ENCODE measurements at places on chromosomes 12 and 14.

GRCh38 chr14:60925286-60925685, 55.6 kb downstream of the TRMT5 start:
- DNase-seq = no peak

DNA sequence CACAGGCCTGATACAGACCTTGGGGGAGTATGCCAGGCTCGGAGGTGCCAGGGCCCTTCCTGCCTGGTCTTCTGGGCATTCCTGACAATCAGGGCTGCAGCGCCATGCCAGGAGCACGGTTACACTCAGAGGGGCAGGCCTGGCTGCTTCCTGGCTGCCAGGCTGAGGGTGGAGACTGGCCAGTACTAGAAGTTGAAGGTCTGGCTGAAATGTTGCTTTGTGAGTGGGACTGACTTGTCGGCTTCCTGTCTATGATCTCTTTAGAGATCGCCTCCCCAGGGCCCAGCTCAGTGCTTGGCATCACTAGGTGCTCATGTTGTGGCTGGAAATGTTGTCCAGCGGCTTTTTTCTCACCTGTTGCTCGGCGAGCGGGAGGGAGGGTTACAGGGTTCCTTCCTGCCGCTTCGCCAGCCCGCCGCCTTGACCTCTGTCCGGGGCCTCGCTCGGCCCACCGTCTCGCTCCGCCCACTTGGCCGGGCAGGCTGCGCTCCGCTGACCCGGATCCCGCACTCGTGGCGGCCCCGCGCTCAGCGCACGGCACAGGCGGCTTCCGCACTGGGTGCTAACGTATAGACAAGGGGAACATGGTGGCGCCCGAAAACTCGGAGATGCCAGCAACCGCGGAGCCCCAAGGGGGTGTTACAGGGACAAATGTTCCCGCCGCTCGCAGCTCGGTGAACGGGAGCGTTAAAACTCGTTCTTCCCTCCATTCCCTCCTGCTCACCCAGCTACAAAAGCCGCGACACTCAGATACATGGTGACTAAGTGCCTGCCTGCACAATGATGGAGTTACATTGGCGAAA, 32.6 kb downstream of the PAPLN start:
- DNase-seq = peak; percentile 30

DNA sequence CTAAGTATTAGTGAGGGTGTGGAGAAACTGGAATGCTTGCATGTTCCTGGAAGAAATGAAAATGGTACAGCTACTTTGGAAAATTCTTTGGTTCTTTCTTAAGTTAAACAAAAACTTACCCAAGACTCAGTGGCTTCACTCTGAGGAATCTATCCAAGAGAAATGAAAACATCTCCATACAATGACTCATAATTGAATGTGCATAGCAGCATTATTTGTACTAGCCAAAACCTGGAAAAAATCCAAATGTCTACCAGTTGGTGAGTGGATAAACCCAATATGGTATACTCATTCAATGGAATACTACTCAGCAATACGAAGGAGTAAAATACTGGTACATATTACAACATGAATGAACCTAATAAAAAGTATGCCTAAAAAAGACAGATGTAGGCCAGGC, 18.0 kb upstream of the CRACR2A start:
- no peak for DNase-seq

GRCh38 chr14:96632363-96632758, 130.2 kb downstream of the PAPOLA start:
- DNase-seq = no peak

GRCh38 chr12:119589097-119589496, 4.5 kb upstream of the TMEM233 start:
- DNase-seq = no peak

DNA sequence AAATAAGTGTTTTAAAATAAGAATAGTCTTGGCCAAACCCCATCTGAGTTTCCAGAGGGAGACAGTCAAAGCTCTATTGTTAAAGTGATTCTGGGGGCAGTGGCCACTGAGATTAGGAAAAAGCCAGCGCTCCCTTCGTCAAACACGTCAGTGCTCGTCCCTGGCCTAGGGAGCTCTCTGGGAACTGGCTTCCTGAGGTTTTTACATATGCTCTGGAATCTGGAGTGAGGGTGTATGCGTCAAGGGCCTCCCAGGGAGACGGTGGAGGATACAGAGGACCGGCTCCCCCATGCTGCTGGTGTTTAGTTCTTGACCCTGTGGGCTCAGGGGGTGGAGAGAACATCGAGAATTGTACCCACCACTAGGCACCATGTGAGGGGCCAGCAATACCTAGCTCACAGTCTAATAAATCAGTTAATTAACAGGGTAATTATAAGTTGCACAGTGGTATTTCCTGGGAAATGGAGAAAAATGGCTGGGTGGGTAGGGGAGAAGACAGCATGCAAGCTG, 87.0 kb downstream of the SLC25A47 start:
- DNase-seq = no peak

DNA sequence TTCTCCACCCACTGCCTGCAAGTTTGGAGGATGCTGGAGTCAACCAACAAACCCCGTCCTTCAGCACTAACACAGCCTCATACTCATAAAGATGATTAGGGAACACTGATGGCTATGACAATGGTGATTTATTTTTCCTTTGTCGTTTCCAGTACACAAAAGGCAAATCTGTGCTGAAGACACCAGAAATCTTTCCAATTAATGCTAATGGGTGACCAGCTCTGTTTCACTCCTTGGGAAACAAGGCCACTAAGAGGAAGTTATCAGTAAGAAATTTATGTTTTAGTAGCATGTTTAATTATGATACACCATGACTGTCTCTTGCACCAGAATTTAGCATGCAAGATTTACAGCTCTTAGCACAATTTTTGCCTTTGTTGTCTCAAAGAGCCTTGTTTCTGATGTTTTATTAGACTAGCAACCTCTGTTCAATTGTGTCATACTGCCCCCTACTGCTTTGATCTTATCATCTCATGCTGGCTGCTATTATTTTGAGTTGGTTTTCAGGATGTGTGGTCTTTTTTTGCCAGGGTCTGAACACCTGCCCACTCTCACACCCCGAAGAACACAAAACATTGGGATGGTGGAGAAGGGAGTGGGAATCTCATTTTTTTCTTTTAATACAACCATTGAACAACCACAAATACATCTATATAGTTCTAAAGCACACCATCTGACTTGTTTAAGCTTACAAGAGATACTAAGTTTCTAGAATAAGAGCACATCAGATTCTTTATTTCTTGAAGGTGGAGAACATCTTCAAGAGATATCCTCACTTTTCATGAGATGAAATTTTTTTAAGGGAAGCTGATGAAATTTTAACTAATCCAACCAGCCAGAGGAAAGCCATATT, 160.9 kb downstream of the SPTSSA start:
- no peak for DNase-seq

DNA sequence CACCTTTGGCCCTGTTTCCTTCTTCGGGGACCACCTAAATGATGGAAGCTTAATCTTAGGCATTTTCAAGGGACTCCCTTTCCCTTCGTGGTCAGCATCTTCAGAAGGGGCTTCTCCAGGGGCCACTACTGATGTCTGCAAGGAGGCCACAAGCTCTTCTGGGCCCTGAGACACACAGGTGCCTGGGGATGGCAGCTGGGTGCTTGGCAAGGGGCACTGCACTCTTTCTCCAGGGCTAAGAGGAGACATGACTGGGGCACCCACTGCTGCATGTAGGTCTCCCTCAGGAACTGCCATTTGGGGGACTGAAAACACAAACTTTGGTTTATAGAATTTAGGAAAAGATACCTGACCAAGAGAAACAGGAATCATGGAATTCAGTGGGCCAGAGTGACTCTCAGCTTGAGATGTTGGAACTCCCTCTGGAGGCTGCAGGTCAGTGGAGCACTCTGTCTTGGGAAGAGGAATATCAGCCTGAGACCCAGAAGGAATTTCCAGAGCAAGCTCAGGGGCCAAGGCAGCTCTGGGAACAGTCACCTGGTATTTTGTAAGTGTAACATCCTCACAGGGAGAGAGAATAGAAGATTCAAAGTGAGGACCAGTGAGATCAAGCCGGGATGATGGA, 16.0 kb downstream of the PLD4 start:
- DNase-seq = no peak

GRCh38 chr14:85533023-85533860, 3.3 kb downstream of the FLRT2 start:
- DNase-seq = no peak

DNA sequence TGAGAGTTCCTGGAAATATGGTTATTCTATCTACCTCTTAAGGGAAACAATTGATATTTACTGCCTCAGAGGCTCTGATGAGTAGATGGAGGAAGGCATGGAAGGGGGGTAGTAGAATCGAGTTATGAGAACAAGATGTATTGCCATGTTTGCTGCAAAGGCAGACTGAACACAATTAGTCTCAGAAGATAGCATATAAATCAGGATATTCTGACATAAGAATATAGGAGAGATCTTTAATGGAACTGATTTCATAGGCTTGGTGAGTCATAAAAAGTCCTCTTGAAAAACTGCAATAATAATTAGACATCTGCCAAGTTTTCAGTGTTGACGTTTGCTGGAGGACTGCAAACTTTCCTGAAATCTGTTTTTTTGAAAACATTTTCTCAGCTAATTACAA, 636.1 kb downstream of the TMTC2 start:
- no peak for DNase-seq

- peak; percentile 45 for DNase-seq
Measured at GRCh38 chr14:102508774-102509745, 516 bp downstream of the ANKRD9 start.

- DNase-seq = no peak
Measured at GRCh38 chr12:30870491-30871265, 55.9 kb upstream of the TSPAN11 start.

DNA sequence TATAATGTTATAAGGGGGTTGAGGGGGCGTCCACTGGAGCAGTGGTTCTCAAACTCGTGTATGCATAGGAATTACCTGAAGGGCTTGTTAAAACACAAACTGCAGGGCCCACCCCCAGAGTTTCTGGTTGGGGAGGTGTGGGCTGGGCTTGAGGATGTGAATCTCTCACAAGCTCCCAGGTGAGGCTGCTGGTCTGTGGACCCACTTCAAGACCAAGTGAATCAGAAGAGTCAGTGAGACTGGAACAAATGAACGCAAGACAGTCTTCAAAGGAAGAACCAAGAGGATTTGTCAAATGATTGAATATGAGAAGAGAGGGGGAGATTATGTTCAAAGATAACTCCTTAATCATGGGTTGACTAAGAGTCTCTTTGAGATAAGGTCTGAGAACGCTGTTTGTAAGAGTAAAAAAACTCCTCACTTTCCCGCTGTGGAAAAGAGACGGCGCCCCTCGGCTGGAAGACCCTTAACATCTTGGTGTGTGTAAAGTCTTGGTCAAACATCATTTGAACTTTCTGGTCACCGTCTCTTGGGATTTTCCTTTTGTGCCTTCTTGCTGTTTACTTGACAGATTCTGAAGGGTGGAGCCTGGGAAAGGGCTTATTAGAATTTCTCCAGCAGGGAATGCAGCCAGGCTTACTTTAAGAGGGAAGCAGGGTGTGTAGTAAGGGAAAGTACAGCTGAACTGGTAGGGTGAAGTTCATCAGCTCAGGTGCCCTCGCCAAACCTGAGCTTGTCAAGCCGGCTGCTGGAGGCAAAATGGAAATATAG, 5.3 kb upstream of the FOXN3 start:
- DNase-seq = peak; percentile 70

GRCh38 chr12:131052063-131052781, 98.5 kb downstream of the ADGRD1 start:
- no peak for DNase-seq

- no peak for DNase-seq
Measured at GRCh38 chr14:51614707-51615106, 37.0 kb upstream of the FRMD6 start.

- no peak for DNase-seq
Measured at GRCh38 chr12:93892423-93893268, 215.5 kb downstream of the CRADD start.

- DNase-seq = no peak
Measured at GRCh38 chr12:79140711-79141110, 276.1 kb downstream of the SYT1 start.

- DNase-seq = no peak
Measured at GRCh38 chr12:104738776-104739642, 219.1 kb downstream of the SLC41A2 start.

- DNase-seq = no peak
Measured at GRCh38 chr12:68572661-68573060, 38.0 kb upstream of the RAP1B start.

DNA sequence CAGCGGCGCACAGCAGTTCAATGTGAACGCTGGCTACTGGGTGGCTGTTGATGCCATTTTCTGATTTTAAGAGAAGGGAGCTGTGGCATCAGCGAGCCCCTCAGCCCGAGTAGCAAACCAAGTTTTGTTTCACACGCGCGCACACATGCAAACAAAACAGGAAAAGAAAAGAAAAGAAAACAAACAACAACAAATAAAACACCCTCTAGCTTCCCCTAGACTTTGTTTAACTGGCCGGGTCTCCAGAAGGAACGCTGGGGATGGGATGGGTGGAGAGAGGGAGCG, 540 bp downstream of the PAX9 start:
- no peak for DNase-seq

- no peak for DNase-seq
Measured at GRCh38 chr12:13197526-13198143, 1.1 kb downstream of the EMP1 start.

DNA sequence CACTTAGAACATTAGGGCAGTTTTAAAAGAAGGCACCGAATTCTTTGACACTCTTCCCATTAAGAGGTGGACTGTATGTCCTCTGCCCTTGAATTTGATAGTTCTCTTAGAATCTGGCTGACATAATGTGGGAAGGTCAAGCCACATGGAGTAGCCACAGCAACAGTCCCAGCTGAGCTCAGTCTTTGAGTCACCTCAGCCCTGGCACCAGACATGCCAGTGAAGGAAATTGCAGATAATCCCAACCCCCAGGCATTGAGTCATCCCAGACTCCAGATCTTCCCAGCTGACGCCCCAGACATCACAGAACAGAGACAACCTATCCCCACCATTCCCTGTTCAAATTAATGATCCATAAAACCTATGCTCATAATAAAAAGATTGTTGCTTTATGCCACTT, 83.4 kb downstream of the GTF2A1 start:
- no peak for DNase-seq

GRCh38 chr12:87779016-87779415, 250.2 kb downstream of the C12orf50 start:
- DNase-seq = no peak

- DNase-seq = no peak
Measured at GRCh38 chr12:24630856-24631255, 318.0 kb downstream of the BCAT1 start.

- no peak for DNase-seq
Measured at GRCh38 chr14:53401646-53402045, 248.5 kb upstream of the DDHD1 start.

GRCh38 chr12:57631566-57632072, 1.4 kb downstream of the B4GALNT1 start:
- DNase-seq = no peak

- DNase-seq = no peak
Measured at GRCh38 chr12:52216100-52216499, 16.9 kb upstream of the KRT7 start.

GRCh38 chr12:123896767-123897166, 75.9 kb downstream of the CCDC92 start:
- DNase-seq = no peak

GRCh38 chr12:69546693-69547438, 38.4 kb upstream of the CCT2 start:
- DNase-seq = no peak
